ENCODE measurements at places on chromosomes 13 and 19.

- no peak for DNase-seq
These were observed 31.0 kb upstream of the OLFM2 start for GRCh38 chr19:9967326-9967725.

DNA sequence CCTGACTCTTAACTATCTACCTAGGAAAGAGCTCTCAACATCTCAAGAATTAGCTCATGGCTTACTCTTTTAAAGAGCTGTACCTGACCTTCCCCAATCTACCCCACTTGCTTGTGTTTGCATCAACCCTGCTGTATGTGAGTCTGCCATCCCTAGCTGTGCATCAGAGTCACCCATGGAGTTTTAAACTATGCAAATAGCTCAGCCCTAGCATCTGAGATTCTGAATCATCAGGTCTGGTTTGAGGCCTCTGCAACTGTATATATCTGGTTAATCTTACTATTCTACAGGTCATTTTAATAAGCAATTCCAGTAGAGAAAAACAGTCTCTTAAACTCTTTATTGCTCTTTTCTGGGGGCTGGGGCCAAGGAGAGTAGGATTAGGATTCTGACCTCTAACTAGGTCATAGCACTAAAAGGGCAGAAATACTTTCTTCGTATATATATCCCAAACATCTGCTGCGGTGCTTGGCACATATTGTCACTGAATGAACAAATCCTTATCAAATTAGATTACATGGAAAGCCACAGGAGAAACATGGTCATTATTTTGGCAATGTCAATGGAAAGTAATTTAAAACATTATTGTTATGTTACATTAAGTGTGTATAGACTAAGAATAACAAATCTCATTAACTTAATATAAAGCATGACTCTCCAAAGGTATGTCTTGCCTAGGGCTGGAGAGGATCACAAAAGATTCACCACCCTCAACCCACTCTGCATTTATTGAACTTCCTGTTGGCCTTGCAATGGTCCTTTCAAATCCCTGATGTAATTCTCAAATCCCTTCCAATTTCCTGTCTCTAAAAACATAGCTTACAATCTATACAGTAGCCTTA is 232.2 kb downstream of the DACH1 start:
- DNase-seq: no peak

GRCh38 chr13:109172136-109172535 is 542.7 kb downstream of the MYO16 start:
- DNase-seq: no peak

- no peak for DNase-seq
These were observed at the start of gene LACC1 for GRCh38 chr13:43879755-43880181. TSS of gene LACC1 (plus strand) at chr13:43879904. CDS start at chr13:43880986, 1,082 bp downstream.

DNA sequence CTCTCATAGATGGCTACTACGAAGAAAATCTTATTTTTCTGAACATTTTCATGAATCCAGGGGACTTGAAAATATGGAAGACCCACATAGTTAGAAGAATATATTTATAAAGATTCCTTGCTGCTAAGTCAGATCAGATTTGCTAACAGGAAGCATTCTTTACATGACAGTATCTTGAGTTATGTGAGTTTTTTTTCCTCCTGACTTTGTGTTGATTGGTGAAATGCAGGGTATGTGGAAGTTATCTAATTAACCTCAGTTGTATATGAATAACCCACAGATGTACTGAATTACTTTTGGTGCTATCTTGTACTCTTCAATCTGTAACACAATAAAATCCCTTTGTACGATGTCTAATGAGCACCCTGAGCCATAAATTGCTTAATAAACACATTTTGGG is 53.8 kb downstream of the ESD start:
- no peak for DNase-seq

- no peak for DNase-seq
These were observed 5.1 kb downstream of the ZNF784 start for GRCh38 chr19:55619286-55619685.

DNA sequence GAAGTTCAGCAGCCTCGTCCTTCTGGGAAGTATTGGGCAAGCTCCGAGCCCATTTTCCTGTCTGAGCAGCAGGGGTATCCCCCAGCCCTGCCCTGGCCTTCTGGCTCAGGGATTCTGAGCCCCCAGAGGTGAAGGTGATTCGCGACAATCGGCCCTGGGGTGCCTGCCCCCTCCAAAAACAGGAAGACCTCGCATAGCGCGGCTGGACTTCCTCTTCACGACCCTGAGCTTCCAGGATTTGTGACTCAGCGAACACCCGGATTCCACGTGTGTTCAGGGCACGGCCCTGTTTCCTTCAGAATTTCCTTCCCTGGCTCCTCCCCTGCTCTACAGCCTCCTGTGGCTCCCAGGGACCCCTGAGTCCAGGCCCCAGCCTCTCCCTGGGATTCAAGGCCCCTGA is at the start of gene SEMA6B:
TSS of gene SEMA6B (minus strand) at position 116 of the 400 bp plus-strand sequence. CDS start 1,227 bp downstream, outside the sequence.
- DNase-seq: no peak

DNA sequence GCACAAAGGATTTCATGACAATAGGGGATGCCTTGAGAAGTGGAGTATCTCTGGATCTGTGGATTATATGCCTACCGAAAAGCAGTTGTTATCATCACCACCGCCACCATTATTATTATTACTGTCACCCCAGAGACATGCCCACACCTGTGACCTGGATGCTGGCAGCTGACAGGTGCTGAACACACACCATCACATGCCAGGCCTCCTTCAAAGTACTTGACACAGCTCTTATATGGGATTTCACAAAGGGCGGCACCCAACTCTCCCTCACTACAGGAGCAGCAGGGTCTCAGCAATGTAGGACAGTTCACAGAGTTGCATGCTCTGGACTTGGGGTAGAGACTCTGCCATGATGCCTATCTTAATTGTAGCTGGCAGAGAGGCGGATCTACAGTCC is 5.6 kb upstream of the GPR42 start:
- DNase-seq: no peak

- DNase-seq: no peak
These were observed 135.0 kb downstream of the DLEU7 start for GRCh38 chr13:50708461-50708860.

- no peak for DNase-seq
These were observed 116.1 kb downstream of the DNAJC3 start for GRCh38 chr13:95793018-95793555.

DNA sequence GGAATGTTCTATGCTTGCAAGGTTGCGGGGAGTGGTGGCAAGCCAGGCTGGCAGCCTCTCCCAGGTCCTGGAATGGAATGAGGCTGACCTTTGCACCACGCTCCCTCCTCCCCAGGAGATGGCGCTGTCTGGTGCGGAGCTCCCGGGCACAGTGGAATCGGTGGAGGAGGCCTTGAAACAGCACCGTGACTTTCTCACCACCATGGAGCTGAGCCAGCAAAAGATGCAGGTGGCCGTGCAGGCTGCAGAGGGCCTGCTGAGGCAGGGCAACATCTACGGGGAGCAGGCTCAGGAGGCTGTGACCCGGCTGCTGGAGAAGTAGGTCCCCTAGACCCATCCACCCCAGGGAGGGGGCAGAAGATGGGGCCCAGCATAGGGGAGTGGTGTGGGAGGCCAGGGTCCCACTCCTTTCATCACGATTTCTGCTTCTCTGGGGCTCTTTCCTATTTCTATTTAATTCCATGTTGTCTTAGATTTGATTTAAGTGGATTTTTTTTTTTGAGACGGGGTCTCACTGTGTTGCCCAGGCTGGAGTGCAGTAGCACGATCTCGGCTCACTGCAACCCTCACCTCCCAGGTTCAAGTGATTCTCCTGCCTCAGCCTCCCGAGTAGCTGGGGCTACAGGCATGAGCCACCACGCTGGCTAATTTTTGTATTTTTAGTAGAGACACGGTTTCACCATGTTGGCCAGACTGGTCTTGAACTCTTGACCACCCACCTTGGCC is 53.2 kb upstream of the SHKBP1 start:
- no peak for DNase-seq

- DNase-seq: no peak
These were observed 40.3 kb downstream of the RHPN2 start for GRCh38 chr19:33024398-33024797.
